Erythroblast (primary cell): ENCODE measurements at places on chromosomes 12 and 14.
A peak's percentile ranks its signal among the peaks of the same experiment; 100 is the strongest.

DNA sequence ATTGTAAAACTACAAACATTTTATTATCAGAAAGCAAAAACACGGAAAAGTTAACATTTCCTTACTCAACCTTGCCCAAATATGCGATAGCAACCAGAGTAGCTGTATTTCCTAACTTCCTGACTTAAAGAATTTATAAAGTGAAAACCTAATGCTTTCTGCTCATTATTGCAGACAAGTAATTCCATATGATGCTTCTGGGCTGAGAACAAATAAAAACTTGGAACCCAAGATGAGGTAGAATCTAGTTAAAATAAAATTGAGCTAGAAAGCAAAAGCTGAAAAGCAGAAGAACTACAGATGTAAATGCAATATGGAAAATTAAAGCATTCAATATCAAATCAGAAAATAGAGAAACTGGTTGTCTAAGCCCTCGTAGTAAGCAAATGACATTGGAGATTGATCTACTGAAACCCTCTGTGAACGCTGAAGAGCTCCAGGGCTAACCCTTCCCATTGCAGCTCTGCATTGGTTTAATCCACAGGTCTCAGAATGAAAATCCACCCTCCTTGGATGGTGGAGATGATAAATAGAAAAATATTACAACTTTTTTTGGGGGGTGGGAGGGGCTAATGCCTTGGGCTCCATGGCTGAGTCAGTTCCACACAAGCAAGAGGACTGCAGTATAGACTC, 40.7 kb downstream of the CORO1C start:
- DNase-seq: no peak

DNA sequence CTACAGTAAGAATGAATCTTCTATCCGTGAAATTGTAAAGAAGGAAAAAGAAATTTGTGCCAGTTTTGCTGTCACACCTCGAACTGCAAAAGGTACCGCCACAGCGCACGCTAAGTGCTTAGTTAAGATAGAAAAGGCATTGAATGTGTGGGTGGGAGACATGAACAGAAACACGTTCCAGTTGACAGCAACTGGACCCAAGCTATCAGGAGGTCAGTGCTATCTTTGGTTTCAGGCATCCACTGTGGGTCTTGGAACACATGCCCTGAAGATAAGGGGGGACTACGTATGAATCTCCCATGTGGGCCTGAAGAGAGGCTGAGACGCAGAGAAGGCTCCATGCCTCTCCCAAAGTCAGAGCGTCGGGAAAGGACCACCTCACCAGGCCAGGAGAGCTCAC, 9.8 kb downstream of the IFFO1 start:
- peak; percentile 73 for DNase-seq

GRCh38 chr12:318759-319515, 56.3 kb upstream of the SLC6A13 start:
- DNase-seq: no peak

GRCh38 chr12:123683964-123684363, 13.1 kb downstream of the TCTN2 start:
- DNase-seq: no peak

DNA sequence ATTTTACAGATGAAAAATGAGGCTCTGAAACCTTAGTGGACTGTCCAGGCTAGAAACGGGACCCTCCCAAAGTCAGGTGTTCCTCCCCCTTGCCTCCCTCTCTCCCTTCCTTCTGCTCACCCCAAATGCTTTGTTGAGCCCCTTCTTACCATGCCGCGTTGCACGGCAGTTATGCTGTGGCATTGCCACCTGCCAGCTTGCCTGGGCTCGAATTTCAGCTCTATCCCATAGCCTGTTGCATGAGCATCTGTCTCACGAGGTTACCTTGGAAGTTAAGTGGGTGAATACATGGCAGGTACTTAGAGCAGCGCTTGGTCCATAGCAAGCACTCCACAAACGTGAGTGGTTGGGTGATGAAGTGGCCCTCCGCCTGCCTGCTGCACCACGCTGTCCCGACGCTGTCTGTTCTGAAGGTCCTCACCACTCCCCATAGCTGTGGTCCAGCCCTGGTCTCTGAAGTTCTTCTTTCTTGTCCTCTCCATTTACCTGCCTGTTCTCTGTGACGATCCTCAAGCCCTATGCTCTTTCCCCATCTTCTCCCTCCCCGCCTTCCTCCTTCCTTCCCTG, 269.9 kb downstream of the CACNA1C start:
- no peak for DNase-seq

- no peak for DNase-seq
Measured at GRCh38 chr12:65656156-65656882, 168.0 kb upstream of the HMGA2 start.
